CD4-positive, CD25-positive, alpha-beta regulatory T cell (primary cell): ENCODE measurements at places on chromosomes 16 and 17.
A peak's percentile ranks its signal among the peaks of the same experiment; 100 is the strongest.

DNA sequence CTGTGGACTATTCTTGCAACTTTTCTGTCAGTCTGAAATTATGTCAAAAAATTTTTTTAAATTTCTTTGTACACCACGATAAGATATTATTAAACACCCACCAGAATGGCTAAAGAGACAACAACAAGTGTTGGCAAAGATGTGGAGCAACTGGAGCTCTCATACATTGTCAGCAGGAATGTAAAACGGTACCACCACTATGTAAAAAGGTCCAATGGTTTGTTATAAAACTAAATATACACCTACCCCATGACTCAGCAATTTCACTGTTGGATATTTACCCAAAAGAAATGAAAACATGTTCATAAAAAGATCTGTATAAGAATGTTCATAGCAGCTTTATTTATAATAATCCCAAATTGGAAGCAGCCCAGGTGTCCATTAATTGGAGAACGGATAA, 7.2 kb downstream of the KIAA0753 start:
- no peaks in the 10 kb centered on the region for H3K4me1 ChIP-seq
- no peak overlapping the region for H3K27ac ChIP-seq
- peaks cover 25% of the 10 kb centered on the region for H3K36me3 ChIP-seq
- DNase-seq = no peak
- no peaks in the 10 kb centered on the region for H3K27me3 ChIP-seq
- H3K4me3 ChIP-seq = no peak overlapping the region

DNA sequence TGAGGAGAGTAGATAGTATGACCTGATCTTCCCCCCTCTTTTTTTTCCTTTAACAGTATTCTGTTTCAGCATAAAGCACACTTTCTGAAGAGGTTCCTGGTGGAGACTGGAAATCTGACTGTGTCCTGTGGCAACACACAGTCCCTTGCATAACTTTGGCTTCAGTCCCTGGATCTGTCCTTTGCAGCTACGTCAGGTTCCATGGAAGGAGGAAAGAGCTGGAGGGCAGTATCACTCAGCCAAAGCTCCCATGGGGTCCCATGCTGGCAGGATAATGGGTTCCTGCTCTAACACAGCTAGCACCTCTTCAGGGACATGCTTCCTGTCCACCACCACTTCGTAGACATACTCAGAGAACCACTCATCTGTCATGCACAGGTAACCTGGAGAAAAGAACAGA, 13.3 kb upstream of the SLC6A4 start:
- H3K36me3 ChIP-seq = peaks cover 36% of the 10 kb centered on the region
- no peak overlapping the region for H3K4me3 ChIP-seq
- H3K4me1 ChIP-seq = no peaks in the 10 kb centered on the region

GRCh38 chr16:47567321-47567720, 106.2 kb downstream of the PHKB start:
- peak overlapping the region; percentile 67 for H3K27ac ChIP-seq
- H3K36me3 ChIP-seq = no peaks in the 10 kb centered on the region
- no peak for DNase-seq
- H3K4me1 ChIP-seq = peaks cover 52% of the 10 kb centered on the region
- H3K4me3 ChIP-seq = peak overlapping the region; percentile 60
- H3K27me3 ChIP-seq = no peaks in the 10 kb centered on the region

- H3K4me3 ChIP-seq = no peak overlapping the region
- H3K27me3 ChIP-seq = no peaks in the 10 kb centered on the region
- H3K27ac ChIP-seq = no peak overlapping the region
Observed at GRCh38 chr17:50035421-50035879, 20.5 kb upstream of the ITGA3 start.

DNA sequence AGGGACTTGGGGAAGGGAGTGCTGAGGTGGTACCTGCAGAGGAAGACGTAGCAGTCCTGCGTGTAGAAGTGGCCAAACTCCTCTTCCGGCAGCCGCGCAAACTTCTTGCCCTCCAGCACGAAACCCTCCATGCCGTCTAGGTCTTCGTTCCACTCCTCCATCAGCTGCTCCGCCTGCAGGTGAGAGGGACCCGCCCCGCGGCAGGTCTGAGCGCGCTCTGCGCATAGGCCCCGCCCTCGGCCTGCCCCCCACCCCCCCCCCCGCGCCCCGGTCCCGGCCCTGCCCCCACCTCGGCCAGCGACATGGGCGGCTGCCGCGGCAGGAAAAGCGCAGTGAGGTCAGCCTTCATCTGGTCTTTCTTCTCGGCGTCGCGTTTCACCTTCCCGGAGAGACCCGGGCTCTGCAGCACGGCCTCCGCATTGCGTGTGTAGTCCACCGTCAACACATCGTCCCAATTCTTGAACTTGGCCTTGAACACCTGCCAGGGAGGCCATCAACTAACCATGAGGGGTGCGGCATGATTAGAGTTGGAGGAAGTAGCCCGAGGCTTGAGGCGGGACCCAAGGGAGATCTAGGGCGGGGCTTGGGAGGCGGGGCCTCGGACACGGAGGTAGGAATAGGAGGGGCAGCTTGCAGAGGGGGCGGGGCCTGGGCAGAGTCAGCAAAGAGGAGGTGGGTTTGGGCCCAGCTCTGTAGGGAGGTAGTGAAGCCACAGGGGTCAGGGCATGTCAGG, 11.5 kb downstream of the FLII start:
- no peak for DNase-seq
- H3K4me1 ChIP-seq = no peaks in the 10 kb centered on the region
- no peaks in the 10 kb centered on the region for H3K27me3 ChIP-seq
- no peak overlapping the region for H3K4me3 ChIP-seq

DNA sequence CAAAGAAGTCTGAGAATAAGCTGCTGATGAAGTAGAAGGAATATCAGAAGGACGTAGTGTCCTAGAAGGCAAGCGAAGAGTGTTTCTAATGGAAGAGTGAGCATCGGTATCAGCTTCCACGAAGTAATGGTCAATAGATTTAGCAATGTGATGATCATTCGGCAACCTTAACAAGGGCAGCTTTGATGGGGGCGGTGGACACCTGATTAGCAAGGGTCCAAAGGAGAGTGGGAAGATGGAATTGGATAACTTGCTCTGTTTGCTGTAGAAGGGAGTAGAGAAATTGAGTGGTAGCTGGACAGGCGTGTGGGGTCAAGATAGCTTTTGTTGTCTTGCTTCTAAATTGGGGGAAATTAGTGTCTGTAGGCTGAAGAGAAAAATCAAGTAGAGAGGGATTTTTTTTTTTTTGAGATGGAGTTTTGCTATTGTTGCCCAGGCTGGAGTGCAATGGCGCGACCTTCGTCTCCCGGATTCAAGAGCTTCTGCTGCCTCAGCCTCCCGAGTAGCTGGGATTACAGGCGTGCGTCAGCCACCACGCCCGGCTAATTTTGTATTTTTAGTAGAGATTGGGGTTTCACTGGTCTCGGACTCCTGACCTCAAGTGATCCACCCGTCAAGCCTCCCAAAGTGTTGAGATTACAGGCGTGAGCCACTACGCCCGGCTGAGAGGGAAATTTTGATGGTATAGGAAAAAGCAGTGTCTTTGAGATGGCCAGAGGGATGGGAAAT, 13.9 kb upstream of the HES7 start:
- peak overlapping the region; percentile 92 for H3K4me3 ChIP-seq
- H3K27me3 ChIP-seq = no peaks in the 10 kb centered on the region
- peaks cover 18% of the 10 kb centered on the region for H3K36me3 ChIP-seq
- peaks cover 18% of the 10 kb centered on the region for H3K4me1 ChIP-seq

DNA sequence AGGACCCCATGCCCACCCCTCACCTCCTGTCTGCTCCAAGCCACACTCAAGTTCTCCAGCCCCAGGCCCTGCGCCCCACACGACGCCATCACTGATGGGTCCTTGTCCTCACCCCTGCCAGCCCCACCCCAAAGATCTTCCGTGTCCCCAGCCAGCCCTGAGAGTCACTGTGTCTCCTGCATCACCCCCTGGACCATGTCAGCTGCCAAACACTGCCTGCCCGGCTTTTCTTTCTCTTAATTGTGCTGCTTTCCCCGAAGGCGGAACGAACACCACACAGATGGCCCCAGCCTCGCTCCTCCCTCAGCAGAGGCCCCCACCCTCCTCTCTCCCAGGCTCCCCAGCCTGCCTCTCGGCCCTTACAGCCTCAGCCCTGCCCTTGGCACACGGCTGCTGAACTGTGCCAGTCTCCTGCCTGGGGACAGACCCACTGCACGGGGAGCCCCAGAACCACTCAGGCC, 4.8 kb upstream of the GAA start:
- no peak for DNase-seq
- H3K4me3 ChIP-seq = no peak overlapping the region
- H3K36me3 ChIP-seq = no peaks in the 10 kb centered on the region

- H3K4me3 ChIP-seq = no peak overlapping the region
- no peaks in the 10 kb centered on the region for H3K36me3 ChIP-seq
- H3K27me3 ChIP-seq = no peaks in the 10 kb centered on the region
- H3K27ac ChIP-seq = peak overlapping the region; percentile 47
- peaks cover 40% of the 10 kb centered on the region for H3K4me1 ChIP-seq
- DNase-seq = no peak
Observed at GRCh38 chr17:5050278-5050677, 15.1 kb upstream of the SLC52A1 start.

GRCh38 chr17:21394265-21394664, 18.1 kb downstream of the KCNJ12 start:
- no peaks in the 10 kb centered on the region for H3K27me3 ChIP-seq
- H3K4me1 ChIP-seq = no peaks in the 10 kb centered on the region
- no peaks in the 10 kb centered on the region for H3K36me3 ChIP-seq
- H3K27ac ChIP-seq = no peak overlapping the region
- H3K4me3 ChIP-seq = no peak overlapping the region

DNA sequence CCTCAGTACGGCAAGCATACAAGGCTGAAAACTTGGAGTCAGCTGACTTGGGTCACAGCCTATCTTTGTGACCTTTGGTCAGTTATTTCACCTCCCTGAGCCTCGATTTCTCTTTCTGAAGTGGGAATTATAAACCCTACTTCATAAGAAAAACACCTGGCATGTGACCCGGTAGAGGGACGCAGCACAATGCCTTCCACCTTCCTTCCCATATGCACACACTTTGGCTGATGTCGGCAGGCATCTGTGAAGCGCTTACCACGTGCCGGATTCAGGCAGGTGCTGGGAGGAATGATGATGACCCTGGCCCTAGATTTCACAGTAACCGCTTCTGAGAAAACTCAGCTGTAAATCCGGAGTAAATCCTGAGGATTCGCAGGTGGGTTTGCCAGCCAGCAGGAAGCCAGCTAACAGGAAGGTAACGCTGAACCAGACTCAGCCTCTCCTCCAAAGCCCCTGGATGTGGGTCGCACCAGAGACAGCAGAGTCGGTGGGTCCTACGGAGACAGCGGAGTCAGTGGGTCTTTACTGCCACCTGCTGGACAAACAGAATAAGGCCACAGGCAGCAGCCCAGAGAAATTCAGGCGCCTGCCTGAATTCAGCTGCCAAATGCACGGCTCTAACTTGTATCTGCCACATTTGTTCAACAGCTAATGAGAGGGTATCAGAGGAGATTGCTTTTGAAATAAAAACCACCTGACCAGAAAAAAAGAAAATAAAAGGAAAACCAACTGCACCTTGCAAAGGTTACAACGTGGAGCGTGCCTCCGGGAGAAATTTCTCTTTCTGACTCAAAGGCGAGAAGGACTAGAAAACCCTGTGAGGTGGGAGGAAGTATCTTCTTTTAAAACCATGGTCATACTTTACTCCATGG, 16.6 kb downstream of the COPRS start:
- no peak overlapping the region for H3K4me3 ChIP-seq
- H3K36me3 ChIP-seq = no peaks in the 10 kb centered on the region
- peaks cover 3% of the 10 kb centered on the region for H3K4me1 ChIP-seq
- H3K27me3 ChIP-seq = peaks cover 5% of the 10 kb centered on the region

DNA sequence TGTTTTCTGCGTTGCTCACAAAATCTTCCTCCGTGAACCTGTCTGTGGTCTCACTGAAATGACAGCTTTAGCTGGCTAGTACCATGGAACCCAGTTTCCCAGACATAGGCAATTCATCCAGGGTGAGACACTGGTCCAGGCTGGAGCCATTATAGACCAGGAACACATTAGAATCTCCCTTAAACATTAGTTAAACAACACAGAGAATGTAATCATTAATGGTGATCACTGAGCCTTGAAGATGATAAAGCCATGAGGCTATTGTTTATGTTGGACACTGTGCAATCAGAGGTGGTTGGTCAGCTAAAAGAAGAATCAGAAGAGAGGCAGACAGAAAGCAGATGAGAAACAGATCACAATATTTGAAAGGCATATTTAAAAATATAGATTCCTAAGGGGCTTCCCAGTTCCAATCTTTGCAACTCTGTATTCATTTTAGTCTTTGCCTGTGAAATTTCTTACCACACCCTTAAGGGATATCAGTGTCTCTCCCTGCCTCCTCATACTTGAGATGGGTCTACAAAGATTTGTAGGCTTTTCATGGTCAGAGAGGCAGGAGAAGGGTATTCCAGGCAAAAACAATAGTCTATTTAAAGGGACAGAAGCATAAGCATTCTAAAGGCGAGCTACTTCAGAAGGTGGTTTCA, 317.9 kb downstream of the MAP2K6 start:
- no peaks in the 10 kb centered on the region for H3K4me1 ChIP-seq
- H3K36me3 ChIP-seq = no peaks in the 10 kb centered on the region
- no peak for DNase-seq
- H3K27ac ChIP-seq = no peak overlapping the region

DNA sequence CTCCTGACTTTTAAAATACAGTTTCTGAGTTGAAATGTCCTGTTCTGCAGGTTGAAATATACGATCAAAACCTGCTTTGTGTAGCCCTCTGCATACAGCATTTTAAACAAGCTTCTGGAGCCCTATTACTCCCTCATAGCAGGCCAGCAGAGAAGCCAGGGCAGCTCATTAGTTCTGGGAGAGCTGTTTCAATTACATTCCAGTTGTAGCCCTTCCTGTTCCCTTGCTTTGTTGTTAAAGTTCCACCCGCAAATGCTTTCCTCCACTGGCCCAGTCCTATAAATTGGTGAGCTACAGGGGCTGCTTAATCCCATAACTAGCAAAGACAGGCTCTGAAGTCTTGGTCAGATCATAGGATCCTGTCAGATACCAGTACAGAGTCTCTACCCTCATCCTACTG, 162.5 kb downstream of the SLC39A11 start:
- no peak overlapping the region for H3K27ac ChIP-seq
- no peaks in the 10 kb centered on the region for H3K36me3 ChIP-seq
- no peak overlapping the region for H3K4me3 ChIP-seq

DNA sequence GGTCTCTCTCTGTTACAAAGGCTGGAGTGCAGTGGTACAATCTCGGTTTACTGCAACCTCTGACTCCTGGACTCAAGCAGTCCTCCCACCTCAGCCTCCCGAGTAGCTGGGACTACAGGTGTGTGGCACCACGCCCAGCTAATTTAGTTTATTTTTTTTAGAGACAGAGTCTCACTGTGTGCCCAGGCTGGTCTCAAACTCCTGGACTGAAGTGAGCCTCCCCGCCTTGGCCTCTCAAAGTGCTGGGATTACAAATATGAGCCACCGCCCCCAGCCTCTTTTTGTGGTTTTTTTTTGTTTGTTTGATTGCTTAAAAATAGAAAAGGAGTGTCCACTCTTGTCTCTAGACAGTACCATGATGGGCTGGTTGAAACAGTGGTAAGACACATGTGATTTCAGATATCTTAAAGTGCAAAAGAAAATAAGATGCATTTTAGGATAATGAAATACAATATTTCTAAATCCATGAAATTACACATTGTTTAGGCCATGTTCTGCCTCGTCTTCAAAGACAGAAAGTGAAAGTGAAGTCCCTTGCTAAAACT, 27.4 kb downstream of the KIAA0513 start:
- H3K27ac ChIP-seq = no peak overlapping the region
- H3K36me3 ChIP-seq = no peaks in the 10 kb centered on the region
- H3K4me3 ChIP-seq = peak overlapping the region; percentile 80

- H3K4me3 ChIP-seq = no peak overlapping the region
- H3K27ac ChIP-seq = no peak overlapping the region
- no peak for DNase-seq
- H3K4me1 ChIP-seq = no peaks in the 10 kb centered on the region
Observed at GRCh38 chr16:56470666-56471065, 19.3 kb downstream of the OGFOD1 start.
